ENCODE measurements at places on chromosomes 11 and 22.

DNA sequence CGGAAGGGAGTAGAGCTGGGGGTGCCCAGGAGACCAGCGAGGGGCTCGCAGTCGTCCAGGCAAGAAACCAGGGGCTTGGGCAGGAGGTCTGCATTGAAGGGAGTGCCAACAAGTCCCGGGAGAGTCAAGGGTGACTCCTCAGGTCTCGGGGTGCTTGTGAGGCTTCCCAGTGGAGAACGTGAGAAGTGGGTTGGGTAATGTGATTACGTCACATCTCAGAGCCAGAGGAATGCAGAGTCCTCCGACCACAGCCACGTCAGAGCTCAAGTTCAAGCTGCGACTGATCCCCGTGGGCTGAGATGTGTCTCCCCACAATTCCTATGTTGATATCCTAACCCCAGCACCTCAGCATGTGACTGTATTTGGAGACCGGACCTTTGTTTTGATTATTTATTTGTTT lies 89.7 kb upstream of the SHANK2 start:
- no peak for DNase-seq

GRCh38 chr22:37561212-37562048 lies 1.1 kb downstream of the CDC42EP1 start:
- DNase-seq: peak; percentile 95

DNA sequence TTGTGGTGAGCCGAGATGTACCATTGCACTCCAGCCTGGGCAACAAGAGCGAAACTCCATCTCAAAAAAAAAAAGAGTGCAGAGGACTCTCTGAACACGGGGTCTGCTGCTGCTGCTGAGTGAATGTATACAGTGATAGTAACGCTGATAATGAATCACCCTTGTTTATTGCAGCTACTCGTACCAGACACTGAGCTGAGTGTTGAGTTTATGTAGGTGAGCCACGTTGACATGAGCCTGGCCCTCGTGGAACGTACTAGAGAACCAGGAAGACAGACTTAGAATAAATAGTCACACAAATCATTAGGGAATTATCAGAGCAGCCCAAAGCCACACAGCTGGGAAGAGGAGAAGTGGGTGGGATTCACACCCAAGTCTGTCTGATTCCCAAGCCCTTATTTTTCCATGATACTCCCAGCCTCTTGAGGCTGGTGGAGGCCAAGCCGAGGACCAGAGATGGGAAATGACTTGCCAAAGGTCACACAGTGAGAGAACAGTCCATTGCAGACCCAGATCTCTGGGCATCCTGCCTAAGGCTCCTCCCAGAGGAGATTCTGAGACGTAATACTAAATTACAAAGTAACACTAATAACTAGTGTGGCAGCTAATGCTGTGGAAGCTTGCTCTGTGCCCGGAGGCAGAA lies 34.8 kb downstream of the MB start:
- no peak for DNase-seq

DNA sequence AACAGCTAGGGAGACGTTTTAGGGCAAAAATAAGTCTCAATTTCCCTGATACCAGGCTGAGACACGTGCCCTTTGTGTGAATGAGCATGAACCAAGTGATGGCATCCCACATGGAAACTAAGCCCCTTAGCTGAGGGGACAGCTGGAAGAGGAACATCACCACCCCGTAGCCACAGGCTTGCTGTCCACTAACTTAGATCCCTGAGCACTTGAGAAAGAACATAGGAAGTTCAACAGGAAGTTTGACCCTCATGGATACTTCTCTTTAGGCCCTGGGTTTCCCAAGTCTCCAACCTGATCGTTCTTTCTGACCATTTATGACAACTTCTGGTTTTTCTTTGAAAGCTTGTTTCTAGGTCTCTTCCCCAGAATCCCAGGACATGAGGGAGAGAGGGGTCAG lies 11.6 kb upstream of the CKAP5 start:
- DNase-seq: no peak

DNA sequence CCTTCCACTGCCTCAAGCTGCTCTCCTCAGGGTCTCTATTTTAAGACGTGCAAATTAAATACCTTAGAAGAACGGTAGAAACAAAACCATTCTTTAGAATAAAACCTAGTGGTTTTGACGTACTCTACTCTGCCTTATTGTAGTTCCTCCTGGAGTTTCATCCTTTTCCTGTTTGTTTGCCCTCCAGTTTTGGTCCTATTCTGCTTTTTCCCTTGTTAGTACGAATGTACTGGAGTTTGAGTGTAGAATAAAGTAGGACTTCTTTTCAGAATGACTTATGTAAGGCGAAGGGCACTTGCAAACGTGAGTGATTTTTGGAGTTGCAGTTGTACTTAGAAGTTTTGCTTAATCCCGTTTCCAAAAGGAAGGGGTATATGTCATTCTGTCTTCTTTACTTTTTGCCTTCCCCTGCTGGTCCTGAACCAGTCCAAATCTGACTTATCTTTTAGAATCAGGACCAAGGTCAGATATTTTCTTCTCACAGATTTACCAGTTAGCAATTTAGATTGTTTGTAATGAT lies 1.4 kb downstream of the SIK2 start:
- peak; percentile 22 for DNase-seq

DNA sequence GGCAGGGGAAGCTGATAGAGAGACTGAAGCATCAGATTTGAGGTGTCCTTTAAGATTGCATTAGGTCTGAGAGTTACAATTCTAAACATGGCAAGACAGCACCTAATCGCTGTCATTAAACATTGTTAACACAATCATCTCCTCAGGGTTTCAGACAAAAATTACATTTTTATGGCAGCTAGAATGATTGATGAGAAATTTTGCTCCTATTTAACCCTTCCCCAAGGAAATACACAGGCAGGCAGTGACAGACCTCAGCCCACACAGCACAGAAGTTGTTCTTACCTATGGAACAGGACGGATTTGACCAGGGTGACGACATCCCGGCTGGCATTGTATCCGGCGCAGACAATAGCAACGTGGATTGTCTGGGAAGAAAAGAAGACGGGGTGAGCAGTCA lies 294.3 kb downstream of the LARGE1 start:
- DNase-seq: no peak

Data from astrocyte of the hippocampus (primary cell).